GM23338 (cell line): ENCODE measurements at places on chromosomes 12 and 14. TPM values are rescaled to one million over a fixed set of nuclear protein-coding genes. Genes with fewer than 3 reads are reported as not detected.

DNA sequence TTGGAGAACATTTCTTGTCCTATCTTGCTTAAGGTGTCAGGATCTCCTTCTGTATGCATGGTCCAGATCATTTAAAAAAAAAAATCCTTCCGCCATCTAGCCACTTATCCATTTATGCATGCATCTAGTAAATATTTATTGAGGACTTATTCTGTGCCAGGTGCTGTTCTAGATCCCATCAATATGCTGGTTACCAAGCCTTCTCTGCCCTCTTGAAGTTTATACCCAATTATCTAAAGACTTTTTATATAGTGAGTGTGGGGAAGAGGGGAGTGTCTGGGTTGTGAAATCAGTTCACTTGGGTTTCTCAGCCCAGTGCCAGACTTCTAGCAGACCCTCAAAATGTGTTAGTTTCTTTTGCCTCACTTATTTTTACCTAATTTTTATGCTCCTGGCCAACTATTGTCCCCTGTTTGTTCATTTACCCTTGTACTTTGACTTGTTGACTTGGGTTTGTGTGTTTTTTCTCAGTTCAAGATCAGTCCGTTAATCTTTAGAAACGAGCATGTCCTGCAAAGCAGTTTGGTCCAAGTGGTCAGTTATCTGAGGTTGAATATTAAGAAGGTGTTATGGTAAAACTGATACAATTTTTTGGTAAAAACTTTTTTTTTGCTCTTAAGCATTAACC lies 488.9 kb downstream of the PCNX1 start:
- no peak overlapping the region for H3K4me3 ChIP-seq
- DNase-seq = no peak
- H3K27me3 ChIP-seq = no peaks in the 10 kb centered on the region
- H3K36me3 ChIP-seq = no peaks in the 10 kb centered on the region

DNA sequence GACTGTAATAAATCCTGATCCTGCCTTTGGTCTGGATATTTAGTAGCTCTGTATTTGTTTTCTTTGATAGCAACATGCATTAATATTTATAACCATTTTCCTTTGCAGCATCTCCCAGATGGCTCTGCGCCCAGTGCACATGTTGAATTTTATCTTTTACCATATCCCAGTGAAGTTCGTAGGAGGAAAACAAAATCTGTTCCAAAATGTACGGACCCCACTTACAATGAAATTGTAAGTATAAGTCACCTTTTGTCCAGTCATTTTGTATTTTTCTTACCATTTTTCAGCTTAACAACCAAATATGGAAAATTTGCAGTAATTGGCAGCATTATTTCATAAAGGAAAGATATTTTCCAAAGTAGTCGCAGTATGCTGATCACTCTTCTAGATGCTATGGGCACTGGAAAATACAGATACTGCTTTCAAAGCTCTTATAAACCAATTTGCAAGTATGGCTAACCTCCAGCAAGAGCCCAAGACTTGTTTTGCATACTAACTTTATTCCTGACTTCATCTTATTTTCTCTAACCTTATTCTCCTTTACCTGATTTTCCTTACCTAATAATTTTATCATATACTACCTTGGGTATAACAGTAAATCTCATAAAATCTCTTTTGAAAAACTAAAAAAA lies 97.4 kb downstream of the PLCZ1 start:
- H3K36me3 ChIP-seq = no peaks in the 10 kb centered on the region
- no peaks in the 10 kb centered on the region for H3K4me1 ChIP-seq
- DNase-seq = no peak
- no peaks in the 10 kb centered on the region for H3K27me3 ChIP-seq
- no peak overlapping the region for H3K27ac ChIP-seq
- no peak overlapping the region for H3K4me3 ChIP-seq

DNA sequence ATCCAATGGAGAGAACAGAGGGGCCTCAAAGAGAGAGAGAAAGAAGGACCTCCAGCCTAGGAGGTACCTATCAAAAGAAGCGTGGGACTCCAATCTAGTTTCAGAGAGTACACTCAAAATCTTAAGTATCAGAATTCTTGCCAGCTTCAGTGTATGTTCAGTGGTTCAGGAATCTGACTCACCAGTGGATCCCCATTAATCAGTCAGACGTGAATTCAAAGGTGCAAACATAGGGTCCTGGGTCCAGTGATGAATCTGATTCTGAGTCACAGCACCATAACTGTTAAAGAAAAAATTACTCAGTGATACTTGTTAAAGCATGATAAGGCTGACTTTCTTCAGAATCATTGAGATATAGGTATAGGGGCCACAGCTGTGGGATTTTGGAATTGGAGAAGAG lies 33.2 kb downstream of the ETNK1 start:
- H3K4me1 ChIP-seq = no peaks in the 10 kb centered on the region
- H3K36me3 ChIP-seq = peaks cover 4% of the 10 kb centered on the region; the same call in 1 of the 2 replicates
- H3K4me3 ChIP-seq = no peak overlapping the region
- no peaks in the 10 kb centered on the region for H3K27me3 ChIP-seq
- no peak overlapping the region for H3K27ac ChIP-seq

GRCh38 chr12:127235761-127236160 lies 1031.2 kb upstream of the TMEM132C start:
- no peak for DNase-seq
- no peak overlapping the region for H3K4me3 ChIP-seq
- H3K27me3 ChIP-seq = no peaks in the 10 kb centered on the region
- H3K27ac ChIP-seq = no peak overlapping the region
- H3K4me1 ChIP-seq = no peaks in the 10 kb centered on the region

- H3K4me1 ChIP-seq = no peaks in the 10 kb centered on the region
- H3K4me3 ChIP-seq = no peak overlapping the region
- DNase-seq = no peak
Measured at GRCh38 chr12:14314801-14315200, 50.7 kb upstream of the ATF7IP start.

GRCh38 chr14:87754520-87755223 lies 238.3 kb downstream of the GALC start:
- H3K27ac ChIP-seq = no peak overlapping the region
- no peaks in the 10 kb centered on the region for H3K36me3 ChIP-seq
- H3K27me3 ChIP-seq = no peaks in the 10 kb centered on the region
- H3K4me1 ChIP-seq = no peaks in the 10 kb centered on the region; the same call in 1 of the 2 replicates

DNA sequence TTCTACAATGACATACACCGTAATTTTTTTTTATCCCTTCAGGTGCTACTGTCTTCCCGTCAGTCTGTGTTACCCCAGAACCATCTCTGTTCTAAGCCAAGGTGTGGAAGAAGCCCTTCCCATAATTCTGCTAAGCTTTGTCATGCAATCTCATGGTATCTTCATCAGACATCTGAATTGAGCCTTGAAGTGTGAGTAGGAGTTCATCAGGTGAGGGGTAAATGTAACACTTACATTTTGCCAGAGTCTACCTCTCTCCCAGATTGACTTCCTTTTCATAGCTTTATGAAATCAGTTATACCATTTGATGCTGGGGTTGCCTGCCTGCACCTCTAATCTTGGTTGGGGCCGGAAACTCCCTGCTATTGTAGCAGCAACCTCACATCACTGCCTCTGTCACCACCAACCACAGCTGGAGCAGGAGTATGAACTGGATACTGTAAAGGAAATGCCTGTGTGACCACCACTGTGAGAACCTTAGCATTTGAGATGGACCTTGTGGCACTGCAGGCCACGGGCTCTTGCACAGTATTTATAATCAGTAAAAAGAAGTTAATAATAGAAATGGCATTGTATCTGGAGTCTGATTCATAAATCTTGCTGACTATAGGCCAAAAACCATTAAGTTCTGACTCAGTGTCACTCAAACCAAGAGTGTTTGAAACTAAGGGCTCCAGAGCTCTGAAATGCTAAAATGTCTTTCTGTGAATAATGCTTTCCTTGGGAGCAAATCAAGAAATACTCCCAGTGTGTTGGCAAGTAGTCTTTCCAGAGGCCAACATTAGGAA lies 58.7 kb upstream of the STK38L start:
- H3K27ac ChIP-seq = no peak overlapping the region; the same call in 1 of the 2 replicates
- no peak overlapping the region for H3K4me3 ChIP-seq
- H3K36me3 ChIP-seq = no peaks in the 10 kb centered on the region
- H3K27me3 ChIP-seq = no peaks in the 10 kb centered on the region
- H3K4me1 ChIP-seq = no peaks in the 10 kb centered on the region

GRCh38 chr12:51390891-51391282 lies 319 bp downstream of the GALNT6 start:
- no peak for DNase-seq
- no peaks in the 10 kb centered on the region for H3K27me3 ChIP-seq
- peak overlapping the region; percentile 95 for H3K27ac ChIP-seq
- H3K36me3 ChIP-seq = no peaks in the 10 kb centered on the region

DNA sequence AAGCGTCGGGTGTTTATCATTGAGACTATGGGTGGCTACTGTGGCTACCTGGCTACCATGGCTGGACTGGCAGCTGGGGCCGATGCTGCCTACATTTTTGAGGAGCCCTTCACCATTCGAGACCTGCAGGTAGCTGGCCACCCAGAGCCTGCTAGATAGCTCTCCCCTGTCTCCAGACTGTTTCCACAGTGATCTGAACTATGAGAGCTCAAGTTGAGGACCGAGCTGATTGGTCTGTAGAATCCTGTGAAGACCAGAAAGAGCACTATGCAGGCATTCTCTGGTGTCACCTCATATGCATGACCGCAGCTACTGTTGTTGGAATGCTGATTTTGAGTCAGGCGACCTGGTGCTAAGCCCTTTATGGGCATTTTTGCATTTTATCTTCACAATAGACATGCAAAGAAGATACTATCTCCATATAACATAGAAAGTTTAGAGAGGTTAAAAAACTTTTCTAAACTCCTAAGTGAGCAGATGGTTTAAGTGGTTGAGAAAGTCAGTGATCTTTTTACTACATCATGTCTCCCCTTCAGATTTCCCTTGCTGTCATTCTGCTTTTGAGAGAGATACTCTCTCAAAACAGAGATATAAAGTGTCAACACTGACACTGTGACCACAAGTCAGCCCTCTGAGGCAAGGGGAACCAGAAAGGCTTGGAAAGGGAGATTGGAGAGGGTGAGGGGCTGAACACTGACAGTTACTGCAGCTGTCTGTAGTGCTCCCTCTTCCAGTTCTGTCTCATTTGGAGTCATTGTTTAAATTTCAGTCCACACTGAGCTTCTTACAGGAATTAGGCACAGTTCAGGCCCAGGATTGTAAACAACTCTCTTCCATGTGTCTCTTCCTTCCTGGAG lies 14.3 kb downstream of the ASB8 start:
- no peaks in the 10 kb centered on the region for H3K27me3 ChIP-seq
- peaks cover 44% of the 10 kb centered on the region for H3K36me3 ChIP-seq
- H3K27ac ChIP-seq = peak overlapping the region; percentile 91
- H3K4me3 ChIP-seq = peak overlapping the region; percentile 15; the same call in 1 of the 2 replicates

DNA sequence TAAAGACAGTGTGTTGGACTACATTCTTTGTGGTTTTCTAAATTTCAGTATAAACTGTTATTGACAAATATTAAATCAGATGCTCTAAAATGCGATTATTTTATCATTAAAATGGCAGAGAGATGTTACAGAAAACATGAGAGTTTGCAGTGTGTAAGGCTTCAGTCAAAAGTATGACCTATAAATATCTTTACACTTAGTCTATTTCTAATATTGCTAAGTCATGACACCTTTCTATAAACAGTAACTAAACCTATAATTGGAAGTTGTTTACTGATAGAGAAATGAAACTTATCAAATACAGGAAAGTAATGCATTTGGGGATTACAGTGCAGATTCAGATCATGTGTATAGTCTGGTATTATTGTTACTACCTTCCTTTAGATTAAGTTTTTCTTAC lies 68.9 kb upstream of the YARS2 start:
- peaks cover 11% of the 10 kb centered on the region for H3K36me3 ChIP-seq
- no peak overlapping the region for H3K27ac ChIP-seq
- no peaks in the 10 kb centered on the region for H3K27me3 ChIP-seq
- DNase-seq = no peak

- DNase-seq = no peak
- H3K27ac ChIP-seq = no peak overlapping the region
- H3K4me1 ChIP-seq = no peaks in the 10 kb centered on the region
- no peaks in the 10 kb centered on the region for H3K36me3 ChIP-seq
Measured at GRCh38 chr14:102537981-102538601, 28.5 kb upstream of the ANKRD9 start.

GRCh38 chr14:88748288-88748687 lies 44.5 kb downstream of the EML5 start:
- no peak overlapping the region for H3K27ac ChIP-seq
- no peaks in the 10 kb centered on the region for H3K4me1 ChIP-seq
- H3K36me3 ChIP-seq = no peaks in the 10 kb centered on the region

DNA sequence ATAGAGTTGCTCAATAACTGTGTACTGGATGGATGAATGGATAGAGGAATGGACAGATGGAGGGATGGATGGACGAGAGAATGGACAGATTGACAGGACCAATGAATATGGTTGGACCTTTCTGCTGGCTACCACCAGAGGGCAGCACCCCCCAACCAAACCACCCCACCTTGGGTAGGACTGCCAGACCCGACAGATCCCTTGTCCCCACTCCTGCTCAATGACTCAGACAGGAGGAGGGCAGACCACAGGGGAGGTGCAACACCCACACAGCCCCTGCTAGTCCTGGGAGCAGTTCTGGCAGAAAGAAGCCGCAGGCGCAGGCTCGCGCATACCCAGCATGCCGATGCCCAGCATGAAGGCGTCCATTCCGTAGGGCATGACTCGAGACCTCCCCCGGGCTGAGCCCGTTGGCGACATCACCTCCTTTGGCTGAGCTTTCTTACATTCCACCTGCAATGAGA lies 12.4 kb downstream of the MSI1 start:
- no peak overlapping the region for H3K27ac ChIP-seq
- peaks cover 27% of the 10 kb centered on the region for H3K4me1 ChIP-seq
- peaks cover 14% of the 10 kb centered on the region for H3K36me3 ChIP-seq
- no peaks in the 10 kb centered on the region for H3K27me3 ChIP-seq

DNA sequence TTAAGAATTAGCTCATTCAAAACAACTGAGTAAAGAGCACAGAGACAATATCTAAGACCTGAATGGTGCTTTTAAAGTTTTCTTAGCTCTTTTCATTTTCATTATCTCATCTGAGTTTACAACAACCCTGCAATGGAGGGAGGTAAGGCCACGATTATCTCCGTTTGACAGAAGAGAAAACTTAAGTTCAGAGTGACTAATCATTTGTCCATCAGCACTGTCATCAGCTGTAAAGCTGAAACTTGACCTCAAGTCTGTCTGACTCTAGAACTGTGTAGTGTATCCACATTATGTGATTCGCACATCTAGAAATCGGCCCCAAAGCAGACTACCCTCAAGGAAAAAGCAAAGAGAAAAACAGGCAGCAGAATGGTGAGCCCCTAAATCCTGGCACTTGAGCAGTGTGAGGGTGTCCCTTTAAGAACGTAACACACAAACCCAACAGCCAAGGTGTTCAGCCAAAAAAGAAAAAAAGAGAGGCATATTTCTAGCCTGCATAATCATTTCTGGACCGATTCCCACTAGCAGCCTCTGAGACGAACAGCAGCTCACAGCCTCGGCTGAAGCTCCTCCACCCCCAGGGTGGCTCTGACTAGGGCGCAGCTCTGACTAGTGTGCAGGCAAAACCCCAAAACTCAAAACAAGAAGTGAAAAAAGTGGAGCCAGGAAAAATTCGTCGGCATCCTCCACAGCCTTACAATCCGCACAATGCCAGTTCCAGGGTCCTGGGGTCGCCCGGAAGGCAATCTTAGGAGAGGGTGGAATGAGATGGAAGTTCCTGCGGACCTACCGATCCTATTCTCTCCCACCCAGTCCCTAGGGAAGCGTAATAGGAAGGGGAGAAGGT lies 1.6 kb downstream of the STXBP6 start:
- no peaks in the 10 kb centered on the region; the same call in 1 of the 2 replicates for H3K36me3 ChIP-seq
- H3K27me3 ChIP-seq = peaks cover 49% of the 10 kb centered on the region
- peak; percentile 30 for DNase-seq
- H3K4me3 ChIP-seq = peak overlapping the region; percentile 66

TIMM9 gene
- 40.3 and 101 TPM in 2 replicates for total RNA-seq

OR8S1 gene
- not detected in 2 replicates for total RNA-seq

CCDC175 gene
- not detected in 2 replicates for total RNA-seq

PALS1 gene
- 22.0 and 26.7 TPM in 2 replicates for total RNA-seq

UNC119B gene
- total RNA-seq = 48.2 and 51.3 TPM in 2 replicates

SLC5A8 gene
- total RNA-seq = 0.10 and 0.35 TPM in 2 replicates

SERPINA9 gene
- total RNA-seq = not detected in 2 replicates

FITM1 gene
- total RNA-seq = not detected in 2 replicates

CCDC85C gene
- total RNA-seq = 24.9 and 26.8 TPM in 2 replicates

LRTM2 gene
- total RNA-seq = 0.12 TPM in 1 of 2 replicates, not detected in the other
